Stimulated activated CD8-positive, alpha-beta memory T cell treated with anti-CD3 and anti-CD28 coated beads, Interleukin-15, amount 100 ng/mL, for 48 hours (primary cell): ENCODE measurements at places on chromosomes 1 and 21.

- DNase-seq, result no peak
These were observed 13.0 kb downstream of the TRAF5 start for GRCh38 chr1:211339631-211340041.

GRCh38 chr1:83691953-83692500 is 306.9 kb downstream of the TTLL7 start:
- no peak for DNase-seq

- DNase-seq, result peak; percentile 75
These were observed at the start of gene HPDL for GRCh38 chr1:45326627-45327623. Gene HPDL (plus strand): TSS chr1:45326895. CDS start chr1:45327149, 254 bp downstream.

DNA sequence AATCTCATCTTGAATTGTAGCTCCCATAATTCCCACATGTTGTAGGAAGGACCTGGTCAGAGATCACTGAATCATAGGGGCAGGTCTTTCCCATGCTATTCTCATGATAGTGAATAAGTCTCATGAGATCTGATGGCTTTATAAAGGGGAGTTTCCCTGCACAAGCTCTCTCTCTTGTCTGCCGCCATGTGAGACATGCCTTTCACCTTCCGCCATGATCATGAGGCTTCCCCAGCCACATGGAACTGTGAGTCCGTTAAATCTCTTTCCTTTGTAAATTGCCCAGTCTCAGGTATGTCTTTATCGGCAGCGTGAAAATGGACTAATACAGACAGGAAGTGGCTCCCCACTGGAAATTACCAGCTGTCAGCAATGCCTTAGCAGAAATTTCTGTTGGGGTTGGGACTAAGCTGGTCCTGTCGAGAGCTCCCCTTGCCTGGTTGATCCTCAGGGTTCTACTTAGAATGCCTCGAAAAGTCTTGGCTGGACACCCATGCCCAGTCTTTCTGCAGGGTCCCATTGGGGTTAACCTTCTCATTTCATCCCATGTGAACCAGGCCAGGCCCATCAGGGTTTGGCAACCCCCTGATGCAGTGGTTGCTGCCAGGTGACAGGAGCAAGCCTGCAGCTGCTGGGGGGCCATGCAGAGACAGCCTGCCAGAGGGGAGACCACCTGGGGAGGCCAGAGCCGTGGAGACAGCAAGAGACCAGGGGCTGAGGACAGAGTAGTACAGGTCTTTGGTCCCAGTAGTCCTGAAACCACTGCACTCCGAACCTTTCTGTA is 2.8 kb upstream of the ABCG1 start:
- DNase-seq, result no peak

DNA sequence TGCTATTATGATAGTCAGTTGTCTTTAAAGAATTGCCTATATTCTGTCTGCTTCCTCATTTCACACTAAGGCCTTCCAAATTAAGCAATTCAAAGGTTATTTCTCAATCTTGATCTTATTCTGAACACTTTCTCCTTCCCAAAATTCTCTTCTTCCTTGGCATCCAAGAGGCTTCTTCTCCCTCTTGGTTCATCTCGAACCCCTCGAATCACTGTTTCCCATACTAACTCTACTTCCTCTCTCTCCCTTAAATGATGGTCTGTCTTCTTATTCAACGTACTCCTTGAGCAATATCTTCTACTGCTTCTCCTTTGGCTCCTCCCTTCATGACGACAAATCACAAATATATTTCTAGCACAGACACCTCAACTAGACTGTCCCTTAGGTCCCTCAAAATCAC is 4.5 kb downstream of the COPA start:
- DNase-seq, result no peak

- no peak for DNase-seq
These were observed 178.3 kb downstream of the KCNJ6 start for GRCh38 chr21:37737996-37738395.

DNA sequence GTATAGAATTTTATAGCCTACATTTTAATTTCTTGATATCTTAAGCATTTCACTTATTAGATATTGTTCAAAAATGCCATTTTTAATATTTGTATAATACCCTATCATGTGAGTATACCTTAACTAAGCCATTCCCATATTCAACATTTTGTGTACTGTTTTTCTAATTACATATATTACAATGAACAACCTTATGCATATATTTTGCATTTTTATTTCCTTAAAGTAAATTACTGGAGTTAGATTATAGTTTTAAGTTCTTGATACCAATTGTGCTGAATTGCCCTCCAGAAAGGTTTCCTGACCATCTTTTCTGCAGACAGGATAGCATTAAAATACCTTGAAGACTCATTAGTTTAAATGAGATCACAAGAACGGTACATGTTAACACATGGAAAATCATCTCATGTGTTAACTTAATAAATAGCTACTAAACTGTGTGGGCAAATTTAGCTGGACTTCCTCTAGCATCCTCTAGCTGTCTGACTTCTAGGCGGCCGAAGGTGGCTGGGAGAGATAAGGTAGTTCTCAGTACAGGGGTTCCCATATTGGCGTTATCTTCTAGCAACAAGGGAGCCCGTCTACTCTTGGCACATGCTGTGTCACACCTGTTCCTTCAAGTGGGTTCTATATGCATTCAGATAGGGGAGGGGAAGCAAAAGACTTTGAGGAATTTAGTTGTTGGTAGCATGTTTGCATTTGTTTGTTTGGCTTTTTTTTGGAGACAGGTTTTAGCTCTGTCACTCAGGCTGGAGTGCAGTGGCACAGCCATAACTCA is 8.9 kb downstream of the DCLRE1B start:
- no peak for DNase-seq

- no peak for DNase-seq
These were observed 27.7 kb downstream of the PTPRF start for GRCh38 chr1:43558346-43558841.

DNA sequence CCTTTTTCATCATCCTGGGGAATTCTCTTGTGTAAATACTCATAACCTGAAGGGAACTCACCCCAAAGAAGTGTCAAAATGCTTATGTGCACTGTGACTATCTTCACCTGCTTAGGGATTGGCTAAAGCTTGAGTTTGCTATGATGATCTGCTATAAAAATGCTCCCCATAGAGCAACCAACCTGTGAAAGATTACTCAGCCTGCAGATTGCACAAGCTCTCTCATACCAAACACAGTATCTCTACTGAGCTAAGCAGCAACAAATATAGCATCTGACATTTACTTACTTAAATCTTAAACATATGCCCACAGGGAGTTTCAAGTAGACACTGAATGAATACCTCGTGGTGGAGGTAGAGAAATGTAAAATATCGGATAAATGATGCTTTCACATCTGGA is 725.8 kb downstream of the MRPL39 start:
- DNase-seq, result no peak

- no peak for DNase-seq
These were observed 94.0 kb downstream of the LRRC7 start for GRCh38 chr1:69661686-69662085.

DNA sequence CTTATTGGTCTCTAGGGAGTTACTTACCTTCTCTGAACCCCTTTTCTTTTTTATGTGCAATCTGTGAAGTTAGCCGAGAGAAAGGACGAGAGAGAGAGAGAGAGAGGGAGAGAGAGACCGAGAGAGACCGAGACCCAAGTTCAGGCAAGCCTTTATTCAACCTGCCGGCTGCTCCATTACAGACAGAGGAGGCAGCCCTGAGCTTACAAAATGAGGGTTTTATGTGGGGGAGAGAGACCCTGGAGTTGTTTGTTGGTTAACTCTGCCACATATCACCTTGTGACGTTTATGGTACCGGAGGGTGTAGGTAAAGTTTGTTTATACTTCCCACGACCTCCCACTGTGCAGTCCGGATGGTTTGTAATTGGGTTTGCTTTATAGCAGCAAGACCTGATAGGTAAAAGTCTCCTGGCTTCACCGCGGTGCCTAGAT is 1.5 kb upstream of the MCOLN3 start:
- DNase-seq, result no peak

GRCh38 chr1:17507915-17508314 is 31.6 kb upstream of the ARHGEF10L start:
- DNase-seq, result no peak

GRCh38 chr1:58572690-58573089 is 4.4 kb downstream of the TACSTD2 start:
- DNase-seq, result no peak

- DNase-seq, result no peak
These were observed 48.6 kb upstream of the ASPM start for GRCh38 chr1:197195100-197195499.

GRCh38 chr1:234918181-234918841 is 210.3 kb downstream of the TOMM20 start:
- no peak for DNase-seq

DNA sequence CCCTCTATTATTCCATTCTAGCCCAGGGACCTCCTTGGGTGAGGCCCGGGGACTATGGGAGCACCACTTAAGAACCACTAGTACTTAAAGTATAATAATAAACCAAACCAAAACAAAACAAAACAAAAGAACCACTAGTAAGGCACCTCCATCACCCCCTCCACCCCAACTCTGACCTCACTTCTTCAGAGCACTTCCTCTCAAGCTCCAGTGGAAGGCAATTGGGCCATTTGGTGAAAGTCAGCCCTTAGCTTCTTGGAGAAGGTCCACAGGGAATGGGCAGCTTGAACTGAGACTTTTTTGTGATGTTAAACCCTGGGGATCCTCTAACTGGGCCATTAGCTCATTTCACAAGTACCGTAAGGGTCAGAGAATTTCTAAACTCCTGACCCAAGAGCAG is 237.3 kb downstream of the RHOU start:
- no peak for DNase-seq

- DNase-seq, result no peak
These were observed 7.0 kb downstream of the CHTOP start for GRCh38 chr1:153640861-153641260.

- DNase-seq, result no peak
These were observed 19.1 kb upstream of the HMGCS2 start for GRCh38 chr1:119787776-119788175.

DNA sequence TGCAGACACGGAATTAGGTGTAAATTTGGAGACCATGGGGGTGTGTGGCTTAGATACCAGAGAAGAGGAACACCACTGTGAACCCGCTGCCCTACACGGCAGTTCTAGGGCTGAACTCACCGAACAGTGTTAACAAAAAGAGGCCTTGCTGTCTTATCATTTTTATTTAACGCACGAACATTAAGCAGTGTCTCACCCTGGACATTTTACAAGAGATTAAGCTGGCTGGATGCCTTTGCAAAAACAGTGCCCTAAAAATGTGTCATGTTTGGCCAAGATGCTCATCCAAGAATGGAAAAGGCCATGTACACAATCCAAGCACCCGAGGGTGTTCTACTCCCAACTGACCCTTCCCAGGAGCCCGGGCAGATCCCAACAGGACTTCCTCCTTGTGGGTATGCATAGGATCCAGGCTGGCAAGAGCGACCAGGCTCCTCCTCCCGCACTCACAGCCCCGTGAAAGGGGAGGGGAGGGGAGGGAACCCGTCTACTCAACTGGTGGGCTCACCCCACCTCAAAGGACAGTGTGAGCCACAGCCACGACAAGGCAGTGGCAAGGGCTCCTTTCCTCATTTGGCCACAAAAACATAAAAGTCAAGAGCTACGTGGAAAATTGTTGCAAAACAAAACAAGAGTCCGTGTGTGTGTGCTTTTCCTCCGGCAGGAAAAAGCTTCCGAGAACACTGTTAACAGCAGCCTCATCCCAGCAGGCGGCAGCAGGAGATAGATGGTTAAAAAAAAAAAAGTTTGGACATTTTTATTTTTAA is 20.3 kb downstream of the C2CD2 start:
- DNase-seq, result no peak

GRCh38 chr1:57789936-57790335 is 366.1 kb upstream of the DAB1 start:
- no peak for DNase-seq

GRCh38 chr1:226643177-226643576 is 94.6 kb downstream of the STUM start:
- peak; percentile 68 for DNase-seq

- no peak for DNase-seq
These were observed 15.7 kb downstream of the PTPN22 start for GRCh38 chr1:113855630-113856400.

DNA sequence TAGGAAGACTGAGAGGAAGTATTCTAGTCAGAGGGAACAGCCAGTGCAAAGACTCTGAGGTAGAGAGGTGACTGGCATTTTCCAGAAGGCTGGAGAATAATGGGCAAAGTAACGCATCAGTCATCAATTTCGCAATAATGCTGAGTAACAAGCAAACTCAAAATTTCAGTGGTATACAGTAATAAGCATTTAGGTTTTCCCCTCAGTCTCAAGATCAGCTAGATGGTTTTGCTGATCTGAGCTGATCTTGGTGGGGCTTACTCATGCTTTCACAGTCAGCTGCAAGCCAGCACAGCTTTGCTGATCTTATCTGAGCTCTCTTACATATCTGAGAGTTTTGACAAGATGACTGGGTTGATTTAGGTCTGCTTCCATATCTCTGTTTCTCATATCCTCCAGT is 108.7 kb downstream of the TSEN15 start:
- DNase-seq, result peak; percentile 45

DNA sequence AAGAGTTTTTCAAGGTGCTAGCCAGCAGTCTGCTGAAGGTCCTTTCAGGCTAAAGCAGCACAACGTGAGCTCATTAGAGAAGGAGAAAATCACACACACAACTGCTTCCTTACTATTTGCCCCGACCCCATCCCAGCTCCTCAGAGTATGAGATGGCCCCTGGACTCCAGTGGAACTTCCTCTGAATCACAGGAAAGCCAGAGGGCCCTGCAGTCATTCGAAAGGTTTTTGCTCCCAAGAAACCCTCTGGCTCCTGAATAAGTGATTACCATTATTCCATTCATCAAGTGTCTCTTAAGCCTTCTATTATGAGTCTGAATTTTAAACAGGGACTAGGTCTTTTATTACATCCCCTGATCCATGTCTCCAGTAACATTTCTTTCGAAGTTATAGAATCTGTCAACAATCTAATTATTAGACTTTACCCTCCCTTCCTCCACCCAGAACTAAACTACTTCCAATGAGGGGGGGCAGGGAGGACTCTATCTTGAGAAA is 14.6 kb downstream of the SIPA1L2 start:
- DNase-seq, result no peak

GRCh38 chr1:164515711-164516331 is 43.2 kb upstream of the PBX1 start:
- DNase-seq, result no peak

GRCh38 chr1:210598135-210598652 is 269.5 kb downstream of the HHAT start:
- no peak for DNase-seq

- no peak for DNase-seq
These were observed 146.4 kb downstream of the LRIG2 start for GRCh38 chr1:113219377-113219776.

DNA sequence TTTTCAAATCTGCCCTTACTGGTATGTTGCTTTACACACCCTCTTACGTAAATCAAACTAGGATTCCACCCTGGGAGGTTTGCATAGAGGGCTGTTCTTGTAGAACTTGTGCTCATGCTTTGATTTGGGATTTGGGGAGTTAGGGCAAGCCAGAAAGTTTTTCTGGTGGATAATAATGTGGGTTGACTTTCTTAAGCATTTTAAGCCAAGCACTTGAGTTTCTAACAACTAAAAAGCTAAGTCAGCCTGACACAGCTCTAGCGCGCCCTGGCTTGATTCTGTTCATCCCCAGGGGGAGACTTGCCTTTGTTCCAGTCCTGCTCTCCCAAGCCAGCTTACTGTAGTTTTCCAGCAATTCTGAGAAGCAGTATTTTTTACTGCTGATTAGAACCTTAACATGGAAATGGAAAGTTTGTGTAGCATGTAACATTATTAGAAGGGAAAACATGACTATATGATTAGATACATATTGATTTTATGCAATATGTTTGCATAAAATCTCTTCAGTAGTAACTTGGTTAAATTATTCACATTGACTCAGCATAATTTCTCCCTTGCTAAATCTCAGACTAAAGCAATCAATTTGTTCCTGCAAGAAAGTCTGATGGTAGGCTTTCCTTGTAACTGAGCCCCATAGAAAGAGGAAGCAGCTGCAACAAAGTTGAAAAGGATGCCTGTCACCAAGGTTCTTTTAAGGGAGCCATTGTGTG is 11.0 kb upstream of the PGD start:
- DNase-seq, result no peak
